ENCODE measurements at places on chromosomes 2 and 18.

DNA sequence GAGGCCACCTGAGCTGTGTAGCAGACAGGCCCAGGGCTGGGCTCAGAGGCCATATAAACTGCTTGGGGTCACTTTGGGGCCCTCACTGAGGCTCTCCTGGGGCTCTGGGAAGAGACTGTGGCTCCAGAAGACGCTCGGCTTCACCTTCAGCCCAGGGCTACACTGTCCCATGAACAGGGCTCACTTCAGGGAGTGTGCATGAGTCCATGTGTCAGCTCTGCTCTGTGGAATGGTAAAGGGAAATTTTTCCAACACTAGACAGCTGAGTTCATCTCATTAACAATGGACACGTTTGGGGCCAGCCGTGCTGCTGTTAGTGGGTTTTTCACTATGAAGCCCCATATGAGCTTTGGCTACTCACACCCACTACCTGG, 65.4 kb upstream of the TFCP2L1 start:
- DNase-seq: no peak

GRCh38 chr18:25678221-25678620, 326.3 kb upstream of the ZNF521 start:
- peak; percentile 12 for DNase-seq

DNA sequence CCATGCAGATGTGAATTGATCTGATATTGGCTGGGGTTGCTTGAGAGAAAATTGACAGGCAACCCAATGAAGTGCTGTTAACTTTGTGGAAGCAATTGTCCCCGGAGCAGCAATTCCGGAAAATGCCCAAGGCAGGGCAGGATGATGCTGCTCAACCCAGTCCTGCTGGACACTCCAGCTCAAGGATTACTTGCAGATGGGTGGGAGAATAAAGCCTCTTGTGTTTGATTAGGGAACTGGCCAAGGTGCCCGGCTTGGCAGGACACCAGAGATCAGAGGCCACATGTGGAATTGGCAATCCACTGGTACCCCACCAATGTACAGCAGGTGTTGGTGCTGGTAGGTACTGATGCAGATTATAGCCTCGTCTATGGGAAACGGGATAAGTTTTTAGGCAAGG, 12.3 kb upstream of the C2orf42 start:
- DNase-seq: no peak

GRCh38 chr2:15892151-15892880, 48.0 kb upstream of the MYCN start:
- DNase-seq: no peak

DNA sequence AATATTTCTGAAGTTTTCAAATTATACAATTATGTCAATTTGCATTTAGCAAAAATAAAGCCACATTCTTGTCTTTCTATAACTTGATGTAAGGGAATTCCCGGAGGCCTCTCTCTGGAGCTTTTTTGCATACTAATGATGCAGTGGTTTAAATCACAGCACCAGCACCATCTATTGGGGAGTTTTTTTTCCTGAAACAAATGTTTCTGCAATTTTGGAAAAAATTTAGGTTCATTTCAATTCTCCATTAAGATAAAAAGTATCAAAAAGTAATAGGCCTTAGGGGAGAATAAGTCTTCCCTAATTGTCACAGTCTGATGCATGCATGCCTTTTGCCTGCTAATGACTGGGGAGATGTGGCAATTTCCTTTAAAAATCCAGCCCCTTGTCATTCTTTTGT, 13.5 kb downstream of the CBLN2 start:
- no peak for DNase-seq

DNA sequence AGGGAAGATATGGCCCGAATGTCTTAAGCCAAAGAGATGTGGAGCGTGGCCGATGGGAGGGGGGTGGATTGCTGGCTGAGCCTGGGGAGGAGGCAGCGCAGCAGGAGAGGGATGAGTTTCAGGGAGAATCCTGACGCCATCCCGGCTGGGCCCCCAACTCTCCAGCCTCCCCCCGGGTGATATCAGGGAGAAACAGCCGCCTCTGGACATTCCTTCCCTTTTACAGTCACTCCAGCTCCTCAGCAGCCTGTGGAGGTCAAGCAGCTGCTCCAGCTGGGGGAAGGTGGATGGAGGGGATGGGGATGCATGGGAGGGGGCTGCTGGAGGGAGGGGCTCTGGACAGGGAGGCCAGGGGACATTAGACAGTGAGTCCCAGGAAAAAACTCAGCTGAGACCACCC, 9.5 kb upstream of the DES start:
- no peak for DNase-seq

DNA sequence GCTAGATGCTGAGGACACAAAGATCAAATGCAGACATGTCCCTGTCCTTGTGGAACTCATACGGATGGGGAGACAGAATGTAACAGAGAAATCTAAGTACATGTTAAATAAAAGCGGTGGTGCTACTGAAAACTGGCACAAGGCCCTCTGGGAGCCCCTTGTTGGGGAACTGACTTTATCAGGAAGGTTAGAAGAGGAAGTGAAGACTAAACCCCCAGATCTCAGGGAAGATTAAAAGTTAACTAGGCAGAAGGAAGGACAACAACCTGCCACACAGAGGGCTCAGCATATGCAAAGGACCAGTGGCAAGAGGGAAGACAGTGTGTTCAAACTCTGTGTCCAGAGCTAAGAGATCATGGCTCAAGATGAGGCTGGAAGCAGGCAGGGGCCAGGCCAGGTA, 4.8 kb downstream of the CACNB4 start:
- no peak for DNase-seq

GRCh38 chr2:85804583-85804982, 50.8 kb downstream of the ATOH8 start:
- peak; percentile 67 for DNase-seq
